ENCODE measurements at places on chromosomes 16 and 17. TPM values are rescaled to one million over a fixed set of nuclear protein-coding genes. Genes with fewer than 3 reads are reported as not detected.

Gene TMC6
- total RNA-seq, result 19.0 TPM

Gene SPNS2
- total RNA-seq, result 10.4 TPM

Gene SLC38A8
- not detected for total RNA-seq

- ATAC-seq, result no peak
Measured at GRCh38 chr17:35807371-35808144, 1.7 kb upstream of the TAF15 start.

GRCh38 chr16:22098405-22099255, 6.3 kb downstream of the VWA3A start:
- no peak for ATAC-seq

Data from gastroesophageal sphincter (tissue), 4 donors.